ENCODE measurements at places on chromosomes 5 and 9.

GRCh38 chr5:31706186-31706585 lies 67.3 kb downstream of the PDZD2 start:
- no peak for DNase-seq

GRCh38 chr5:125117566-125117965 lies 371.1 kb upstream of the ZNF608 start:
- no peak for DNase-seq

GRCh38 chr5:12876541-12877298 lies 972.5 kb upstream of the CTNND2 start:
- no peak for DNase-seq

- DNase-seq, result no peak
Observed at GRCh38 chr5:44099643-44100042, 289.6 kb downstream of the FGF10 start.

- DNase-seq, result no peak
Observed at GRCh38 chr9:104776797-104777196, 12.9 kb downstream of the NIPSNAP3B start.

GRCh38 chr5:23626961-23627360 lies 119.6 kb downstream of the PRDM9 start:
- DNase-seq, result no peak

DNA sequence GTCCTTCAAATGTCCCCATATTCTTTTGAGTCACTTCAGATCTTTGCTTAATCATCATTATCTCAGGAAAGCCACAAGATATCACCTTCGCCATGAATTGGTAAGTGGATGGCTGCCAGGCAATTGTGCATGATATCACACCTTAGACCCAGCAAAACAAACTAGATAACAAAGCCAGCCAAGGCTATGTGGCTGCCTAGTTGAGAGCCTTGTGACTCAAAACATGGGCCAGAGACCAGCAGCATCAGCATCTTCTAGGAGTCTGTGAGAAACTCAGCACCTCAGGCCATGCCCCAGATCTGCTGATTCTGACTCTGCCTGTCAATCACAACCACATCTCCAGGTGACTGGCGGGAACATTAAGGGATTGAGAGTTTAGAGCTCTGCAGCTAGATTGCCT lies 82.8 kb downstream of the SLIT3 start:
- DNase-seq, result no peak

DNA sequence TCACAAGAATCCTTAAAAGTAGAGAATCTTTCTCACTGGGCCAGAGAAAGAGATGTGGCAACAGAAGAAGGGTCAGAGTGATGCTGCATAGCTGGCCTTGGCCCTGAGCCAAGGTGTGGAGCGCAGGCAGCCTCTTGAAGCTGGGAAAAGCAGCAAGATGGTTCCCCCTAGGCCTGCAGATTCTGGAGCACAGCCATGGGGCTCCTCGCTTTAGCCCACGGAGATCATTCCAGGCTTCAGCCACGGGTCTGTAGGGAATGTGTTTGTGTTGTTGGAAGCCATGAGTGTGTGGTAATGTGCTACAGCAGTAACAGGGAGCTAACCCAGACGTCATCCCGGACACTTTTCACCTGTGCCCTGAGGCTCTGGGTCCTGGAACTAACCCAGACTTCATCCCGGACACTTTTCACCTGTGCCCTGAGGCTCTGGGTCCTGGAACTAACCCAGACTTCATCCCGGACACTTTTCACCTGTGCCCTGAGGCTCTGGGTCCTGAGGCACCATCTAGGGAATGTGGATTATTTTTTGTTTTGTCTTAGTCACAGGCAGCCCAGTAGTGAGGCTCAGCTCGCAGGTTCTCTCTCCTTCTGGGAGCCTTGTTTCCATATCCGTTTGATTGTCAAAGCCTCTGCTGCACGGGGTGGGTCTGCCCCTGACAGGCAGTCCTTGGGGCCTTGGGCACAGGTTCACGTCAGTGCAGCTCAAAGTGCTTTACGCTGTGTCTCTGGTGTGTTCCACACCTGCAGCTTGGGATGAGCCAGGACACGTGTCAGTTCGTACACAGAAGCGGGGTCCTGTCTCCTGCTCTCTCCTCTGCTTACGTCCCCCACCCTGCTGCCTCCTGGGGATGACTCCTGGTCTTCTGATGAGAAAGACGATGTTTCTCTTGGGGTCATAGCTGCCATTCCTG lies 56.3 kb upstream of the EXOC3 start:
- DNase-seq, result no peak
